ENCODE measurements at places on chromosomes 4 and X.
A peak's percentile ranks its signal among the peaks of the same experiment; 100 is the strongest.

GRCh38 chr4:144754562-144755410 lies 108.8 kb downstream of the HHIP start:
- no peak for DNase-seq

- peak; percentile 27 for DNase-seq
These were observed at the start of gene LRAT for GRCh38 chr4:154743683-154744340. TSS of gene LRAT (plus strand) at chr4:154744000. CDS start at chr4:154744327, 327 bp downstream.

- no peak for DNase-seq
These were observed 2.0 kb downstream of the TNMD start for GRCh38 chrX:100586747-100587146.

DNA sequence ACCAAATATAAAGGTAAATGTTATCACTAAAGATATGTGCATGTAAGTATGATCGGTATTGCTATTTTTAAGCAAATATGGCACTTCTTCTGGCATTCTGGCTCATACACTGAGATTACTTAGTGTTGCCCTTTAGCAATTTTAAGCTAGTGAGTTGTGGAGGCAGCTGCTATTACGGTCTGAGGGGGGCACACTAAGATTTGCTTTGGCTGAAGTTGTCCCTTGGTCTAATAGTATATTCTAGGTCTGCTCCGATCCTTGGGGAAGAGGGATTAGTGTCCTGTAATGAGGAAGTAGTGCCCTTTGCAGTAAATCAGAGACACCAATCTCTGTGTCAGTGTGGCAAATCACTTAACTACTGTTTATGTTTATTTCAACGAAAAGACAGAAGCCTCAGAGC lies 196.5 kb upstream of the FTHL17 start:
- DNase-seq: no peak

- no peak for DNase-seq
These were observed 68.2 kb upstream of the TAPT1 start for GRCh38 chr4:16294455-16294854.

- no peak for DNase-seq
These were observed 112.9 kb upstream of the GPRIN3 start for GRCh38 chr4:89420507-89420906.

DNA sequence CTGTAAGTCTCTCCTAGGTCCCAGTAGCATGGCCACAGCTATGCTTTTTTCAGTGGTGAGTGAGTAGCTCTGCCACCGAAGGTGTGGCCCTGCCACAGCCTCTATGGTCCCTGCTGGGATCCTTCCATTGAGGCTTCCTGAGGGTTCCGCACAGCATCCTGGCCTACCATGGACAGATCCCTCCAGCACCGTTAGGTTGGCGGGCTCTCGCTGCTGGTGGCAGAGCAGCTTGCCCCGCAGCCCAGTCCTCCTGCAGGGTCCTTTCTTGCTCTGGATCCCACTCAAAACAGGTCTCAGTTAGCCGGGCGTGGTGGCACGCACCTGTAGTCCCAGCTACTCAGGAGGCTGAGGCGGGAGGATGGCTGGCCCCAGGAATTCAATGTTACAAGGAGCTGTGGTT lies 2.4 kb upstream of the PDZD4 start:
- DNase-seq: no peak

DNA sequence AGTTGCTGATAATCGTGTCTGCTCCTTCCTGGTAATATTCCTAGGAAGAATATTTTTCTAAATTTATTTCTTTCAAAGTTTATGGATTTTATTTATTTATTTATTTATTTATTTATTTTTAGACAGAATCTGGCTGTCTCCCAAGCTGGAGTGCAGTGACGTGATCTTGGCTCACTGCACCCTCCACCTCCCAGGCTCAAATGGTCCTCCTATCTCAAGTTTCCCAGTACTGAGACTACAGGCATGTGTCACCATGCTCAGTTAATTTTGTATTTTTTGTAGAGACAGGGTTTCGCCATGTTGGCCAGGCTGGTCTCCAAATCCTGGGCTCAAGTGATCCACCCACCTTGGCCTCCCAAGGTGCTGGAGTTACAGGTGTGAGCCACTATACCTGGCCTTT lies 48.9 kb downstream of the PDLIM5 start:
- DNase-seq: no peak

DNA sequence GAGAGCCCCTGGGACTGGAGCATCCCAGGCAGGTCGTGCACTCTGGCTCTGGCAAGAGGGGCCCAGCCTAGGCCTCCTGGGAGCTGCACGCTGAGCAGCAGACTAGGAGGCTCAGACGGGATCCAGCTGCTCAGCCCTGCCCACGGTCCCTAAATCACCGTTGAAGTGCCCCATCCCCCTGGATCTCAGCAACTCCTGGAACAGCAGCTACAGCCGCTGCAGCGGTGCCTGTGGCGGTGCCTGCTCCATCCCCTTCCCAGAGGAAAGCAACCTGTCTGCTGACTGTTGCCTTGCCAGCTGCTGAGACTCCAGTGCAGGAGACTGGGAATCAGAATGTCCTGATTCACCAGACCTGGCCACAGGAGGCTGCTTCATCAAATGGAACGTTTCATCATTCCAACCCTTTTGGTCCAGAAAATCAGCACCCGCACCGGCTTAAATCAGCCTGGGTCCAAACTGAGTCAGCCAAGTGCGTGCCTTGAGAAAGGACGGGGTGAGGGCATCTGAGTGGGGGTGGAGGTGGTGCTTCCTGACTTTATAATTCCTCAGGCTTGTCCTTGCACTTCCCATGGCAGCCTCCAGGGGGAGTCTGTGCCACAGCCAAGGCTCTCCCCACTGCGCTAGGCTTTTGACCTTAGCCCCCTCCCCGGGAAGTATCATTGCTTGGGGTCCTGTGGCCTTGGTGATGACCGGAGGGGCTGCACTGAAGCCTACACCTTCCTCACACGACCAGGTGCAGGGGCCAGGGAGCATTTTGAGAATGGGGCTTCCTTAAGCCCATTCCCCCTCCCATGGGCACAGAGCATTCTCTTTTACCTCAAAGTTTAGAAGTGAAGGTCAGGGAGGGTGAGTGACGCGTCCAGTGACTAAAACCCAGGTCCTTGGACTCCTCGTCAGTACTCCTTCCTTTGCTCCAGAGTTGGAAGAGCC lies 6.5 kb downstream of the ZNF185 start:
- DNase-seq: peak; percentile 20

GRCh38 chr4:173243321-173243720 lies 74.7 kb downstream of the GALNT7 start:
- no peak for DNase-seq

GRCh38 chr4:123749383-123749782 lies 352.8 kb downstream of the SPRY1 start:
- DNase-seq: no peak

- no peak for DNase-seq
These were observed 116.9 kb downstream of the SOWAHB start for GRCh38 chr4:76780781-76781697.

DNA sequence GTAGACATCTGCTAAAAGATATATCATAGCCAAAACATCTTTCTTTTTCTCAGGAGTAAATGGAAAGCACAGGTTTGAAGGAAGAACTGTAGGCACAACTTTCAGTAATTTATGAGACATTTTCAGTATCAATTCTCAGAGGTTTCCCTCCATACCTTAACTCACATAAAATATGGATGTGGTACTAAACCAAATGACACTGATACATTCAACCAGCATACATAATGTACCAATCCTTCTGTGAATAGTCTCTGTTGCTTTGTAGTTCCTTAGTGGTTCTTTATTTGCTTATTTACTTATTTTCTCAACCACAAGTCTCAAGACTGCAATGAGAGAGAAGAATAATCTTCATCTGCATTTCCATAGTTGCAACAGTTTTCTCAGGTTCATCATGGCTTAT lies 96.1 kb downstream of the ARHGAP24 start:
- no peak for DNase-seq

DNA sequence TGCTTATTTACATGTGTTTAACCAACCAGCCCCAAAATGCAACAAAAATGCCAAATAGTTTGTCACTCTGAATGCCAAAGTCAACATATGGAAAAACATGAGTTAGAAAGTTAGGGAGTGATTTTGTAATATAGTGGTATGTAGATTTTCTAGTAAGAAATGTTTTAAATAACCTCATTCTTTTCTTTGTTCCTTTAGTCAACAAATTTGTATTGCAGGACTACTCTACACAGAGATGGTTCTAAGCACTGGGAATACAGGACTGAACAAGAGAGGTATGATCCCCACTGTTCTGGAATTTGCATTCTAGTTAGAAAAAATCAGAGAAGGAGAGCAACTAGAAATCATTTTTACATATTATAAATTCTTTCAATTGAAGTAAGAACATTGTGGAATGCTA lies 218.8 kb upstream of the ANXA10 start:
- no peak for DNase-seq

GRCh38 chr4:13659341-13660070 lies 32.0 kb upstream of the BOD1L1 start:
- no peak for DNase-seq

GRCh38 chr4:108035691-108036090 lies 46.0 kb downstream of the HADH start:
- no peak for DNase-seq

- no peak for DNase-seq
These were observed 249.1 kb upstream of the DIAPH2 start for GRCh38 chrX:96435378-96436035.

GRCh38 chr4:128298852-128299251 lies 11.2 kb upstream of the PGRMC2 start:
- DNase-seq: no peak

GRCh38 chr4:77920371-77920770 lies 57.7 kb downstream of the MRPL1 start:
- no peak for DNase-seq

GRCh38 chrX:136822337-136823095 lies 41.8 kb upstream of the ARHGEF6 start:
- no peak for DNase-seq

DNA sequence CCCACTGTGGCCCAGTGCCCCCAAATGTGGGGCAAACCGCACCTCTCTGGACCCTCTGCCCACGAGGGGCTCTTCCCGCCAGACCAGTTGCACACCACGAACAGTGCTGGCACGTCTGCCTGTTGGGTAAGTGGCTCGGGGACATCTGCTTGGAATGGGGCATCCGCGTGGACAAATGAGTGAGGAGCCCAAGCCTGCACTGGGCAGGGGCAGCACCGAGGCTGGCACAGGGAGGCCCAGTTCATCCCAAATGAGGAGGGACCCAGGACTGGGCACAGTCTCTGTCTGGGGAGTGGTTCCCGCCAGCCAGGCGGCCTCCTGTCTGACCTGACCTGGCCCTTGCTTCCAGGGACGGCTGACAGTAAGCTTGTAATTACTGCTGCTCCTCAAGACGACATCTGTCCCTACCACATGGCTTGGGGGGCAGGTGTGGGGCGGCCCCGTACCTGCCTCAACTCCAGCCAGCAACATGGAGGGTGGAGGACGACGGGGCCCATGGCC lies 3.2 kb downstream of the SPON2 start:
- DNase-seq: no peak

GRCh38 chr4:99825272-99825671 lies 8.6 kb downstream of the DAPP1 start:
- no peak for DNase-seq

DNA sequence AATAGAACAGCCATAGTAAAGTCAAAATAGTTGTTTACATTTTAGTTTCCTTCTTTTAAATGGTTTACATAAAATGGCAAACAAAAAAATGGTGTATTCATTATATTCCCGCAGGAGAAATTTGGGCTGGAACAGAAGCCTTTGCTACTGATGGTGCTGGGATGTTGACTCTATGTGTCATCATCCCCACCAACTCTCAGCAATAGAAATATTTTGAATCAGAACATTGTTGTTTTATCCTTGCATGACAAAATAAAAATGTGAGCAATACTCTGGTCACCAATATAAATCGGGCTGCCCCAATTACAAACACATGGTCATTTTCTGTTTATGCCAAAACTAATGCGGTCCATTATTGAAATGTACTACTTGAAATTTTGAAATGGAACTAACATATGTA lies 1131.6 kb upstream of the PCDH7 start:
- DNase-seq: no peak

GRCh38 chr4:150385606-150386005 lies 196.3 kb upstream of the MAB21L2 start:
- DNase-seq: no peak

- no peak for DNase-seq
These were observed 52.1 kb upstream of the FMR1 start for GRCh38 chrX:147859666-147860065.

GRCh38 chr4:6509587-6509986 lies 37.2 kb upstream of the PPP2R2C start:
- no peak for DNase-seq

DNA sequence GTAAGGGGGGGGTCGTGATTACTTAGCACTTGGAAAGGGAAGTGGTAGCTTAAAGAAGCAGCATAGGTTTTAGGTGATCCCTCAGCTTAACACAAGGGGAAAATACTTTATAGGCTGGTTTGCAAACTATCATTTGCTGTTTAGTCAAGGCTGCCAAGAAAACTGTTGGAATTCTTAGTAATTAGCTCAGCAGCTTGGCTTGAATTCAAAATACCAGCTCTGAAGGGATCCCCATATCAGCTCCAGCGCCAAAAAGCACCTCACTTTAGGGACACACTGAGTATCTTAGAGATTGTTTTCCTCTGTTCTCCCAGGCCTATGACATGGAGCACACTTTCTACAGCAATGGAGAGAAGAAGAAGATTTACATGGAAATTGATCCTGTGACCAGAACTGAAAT lies 8.8 kb downstream of the TNMD start:
- DNase-seq: no peak

GRCh38 chrX:31279359-31279758 lies 207.5 kb upstream of the FTHL17 start:
- no peak for DNase-seq

DNA sequence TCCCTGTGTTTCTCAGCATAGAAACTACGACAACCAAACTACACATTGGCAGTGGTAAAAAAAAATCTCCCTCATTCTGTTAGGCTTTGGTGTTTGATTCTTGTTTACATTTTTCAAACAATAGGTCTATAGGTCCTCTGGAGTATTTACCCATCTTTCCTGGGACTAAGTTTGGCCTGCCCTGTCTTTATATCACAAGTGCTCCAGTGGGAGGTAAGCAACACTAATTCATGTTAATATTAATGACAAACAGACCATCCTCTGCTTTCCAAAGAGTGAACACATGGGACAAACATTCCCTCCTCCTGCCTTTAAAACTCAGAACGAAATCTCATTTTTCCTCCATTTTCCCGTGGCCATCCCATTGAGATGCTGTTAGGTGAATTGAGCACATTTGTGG lies 514.1 kb upstream of the INTU start:
- no peak for DNase-seq

GRCh38 chr4:173365359-173365996 lies 5.3 kb upstream of the SAP30 start:
- DNase-seq: no peak

Data from stimulated activated CD4-positive, alpha-beta T cell treated with anti-CD3 and anti-CD28 coated beads, Interleukin-12 subunit alpha, Interleukin-12 subunit beta, amount 100 ng/mL, for 4 hours (primary cell).